ENCODE measurements at places on chromosomes 7 and 10. TPM values are rescaled to one million over a fixed set of nuclear protein-coding genes. Genes with fewer than 3 reads are reported as not detected.

Gene DENND2A
- total RNA-seq = 14.9 TPM

Gene PIK3CG
- total RNA-seq = 5.3 TPM

Gene GPR15LG
- total RNA-seq = 29.2 TPM

Gene CYP2W1
- total RNA-seq = 0.44 TPM

Gene AGR3
- 8.7 TPM for total RNA-seq

Gene OTUD1
- 10.6 TPM for total RNA-seq

Gene CXCL12
- total RNA-seq = 73.1 TPM

Gene LLCFC1
- not detected for total RNA-seq

Gene NPFFR1
- 0.05 TPM for total RNA-seq

Gene MMP21
- not detected for total RNA-seq

Gene PRPS1L1
- total RNA-seq = not detected

Gene ADRA2A
- total RNA-seq = 7.2 TPM

DNA sequence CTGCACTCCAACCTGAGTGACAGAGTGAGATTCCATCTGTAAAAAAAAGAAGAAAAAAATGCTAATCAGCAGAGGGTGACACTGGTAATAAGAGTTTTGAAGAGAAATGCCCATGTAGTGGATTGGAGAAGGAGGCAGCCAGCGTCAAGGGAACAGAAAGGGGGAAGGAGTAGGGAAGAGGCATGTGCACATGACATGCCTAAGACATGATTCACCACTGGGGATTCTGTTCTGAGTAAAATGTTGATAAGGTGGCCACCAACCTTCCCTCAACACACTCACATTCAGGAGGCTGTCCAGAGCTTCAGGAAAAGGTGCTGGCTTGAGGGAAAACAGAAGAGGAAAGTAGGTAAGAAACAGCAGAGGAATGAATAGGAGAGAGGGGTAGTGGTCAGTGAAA is 39.9 kb downstream of the AKR1D1 start:
- no peak for DNase-seq

- peak; percentile 74 for DNase-seq
Observed at GRCh38 chr10:79446758-79447084, 1.3 kb upstream of the ZCCHC24 start.

- no peak for DNase-seq
Observed at GRCh38 chr10:111139567-111139966, 62.7 kb downstream of the ADRA2A start.

DNA sequence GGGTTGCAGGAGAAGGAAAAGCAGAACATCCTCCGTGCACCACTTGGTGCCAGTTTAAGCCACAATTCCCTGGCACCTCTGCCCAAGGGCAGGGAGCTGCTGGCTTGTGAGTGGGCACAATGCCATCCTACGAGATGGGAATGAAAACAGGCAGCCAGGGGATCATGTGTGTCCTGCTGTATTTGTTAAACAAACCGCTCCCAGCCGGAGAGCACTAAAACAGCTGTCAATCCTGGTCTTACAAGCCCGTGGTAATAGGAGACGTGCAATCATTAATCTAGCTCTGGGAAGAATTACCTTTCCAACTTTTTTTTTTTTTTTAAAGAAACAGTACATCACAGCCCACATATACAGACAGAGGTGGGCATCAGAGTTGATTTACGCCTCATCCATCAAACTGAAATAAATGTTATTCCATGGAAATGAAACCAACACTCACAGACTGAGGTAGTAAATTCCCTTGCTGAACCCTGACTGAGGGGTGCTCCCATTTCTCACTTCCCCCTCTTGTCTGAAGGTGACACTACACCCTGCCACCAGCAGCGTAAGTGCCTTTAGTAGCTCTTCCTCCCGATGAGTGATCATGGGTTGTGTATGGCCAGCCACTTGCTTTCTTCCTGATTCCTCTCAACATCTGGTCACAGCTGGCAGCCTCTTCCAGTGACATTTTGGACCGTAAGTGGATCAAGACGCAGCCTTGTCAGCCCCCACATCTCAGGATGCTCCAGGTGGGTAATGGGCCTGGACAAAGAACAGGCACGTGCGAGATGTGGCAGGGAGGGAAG is 143.8 kb downstream of the TEX36 start:
- DNase-seq = no peak

- peak; percentile 37 for DNase-seq
Observed at GRCh38 chr10:127887541-127888415, 5.0 kb downstream of the CLRN3 start.

GRCh38 chr7:25405736-25406135 is 177.4 kb upstream of the NPVF start:
- DNase-seq = peak; percentile 69

GRCh38 chr10:8066124-8066523 is 11.6 kb downstream of the GATA3 start:
- DNase-seq = no peak

DNA sequence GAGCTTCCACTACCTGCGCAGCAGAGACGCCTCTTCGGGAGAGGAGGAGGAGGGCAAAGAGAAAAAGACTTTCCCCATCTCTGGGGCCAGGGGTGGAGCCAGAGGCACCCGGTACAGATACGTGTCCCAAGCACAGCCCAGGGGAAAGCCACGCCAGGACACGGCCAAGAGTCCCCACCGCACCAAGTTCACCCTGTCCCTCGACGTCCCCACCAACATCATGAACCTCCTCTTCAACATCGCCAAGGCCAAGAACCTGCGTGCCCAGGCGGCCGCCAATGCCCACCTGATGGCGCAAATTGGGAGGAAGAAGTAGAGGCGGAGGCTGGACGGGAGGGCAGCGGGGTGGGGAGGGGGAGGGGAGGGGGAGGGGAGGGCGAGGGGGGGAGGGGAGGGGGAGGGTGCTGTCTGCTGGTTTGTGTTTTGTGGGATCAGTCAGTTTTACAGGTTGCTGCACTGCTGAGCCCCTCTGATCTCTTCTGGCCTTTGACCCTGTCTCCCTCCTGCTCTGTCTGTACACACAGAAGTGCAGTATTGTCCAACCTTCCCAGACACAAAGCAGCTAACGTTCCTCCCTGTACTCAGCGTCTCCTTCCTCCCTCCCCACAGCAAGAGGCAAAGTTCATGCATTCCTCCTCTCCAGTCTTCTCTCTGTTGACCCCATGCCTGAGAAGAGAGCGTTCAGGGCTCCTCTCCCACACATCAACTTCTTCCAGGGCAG is 9.3 kb downstream of the UCN3 start:
- DNase-seq = no peak

GRCh38 chr10:125979976-125980375 is 83.6 kb downstream of the FANK1 start:
- DNase-seq = no peak

DNA sequence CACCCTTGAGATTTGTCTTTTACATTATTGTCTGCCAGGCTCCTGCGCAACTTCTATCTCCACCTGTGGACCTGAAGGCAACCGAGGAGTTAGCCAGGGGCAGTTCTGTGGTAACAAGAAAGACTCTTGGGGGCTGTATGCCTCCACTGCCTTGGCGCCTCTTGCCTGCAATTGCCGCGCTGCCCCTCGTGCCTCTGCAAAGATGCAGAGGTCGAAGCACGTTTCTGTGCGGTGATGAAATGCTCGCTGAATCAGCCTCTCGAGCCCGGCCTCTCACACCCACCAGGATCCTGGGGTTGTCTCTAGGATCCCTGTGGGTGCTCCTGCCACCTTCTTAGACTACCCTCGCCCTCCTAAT is 486 bp upstream of the LHFPL3 start:
- DNase-seq = no peak

DNA sequence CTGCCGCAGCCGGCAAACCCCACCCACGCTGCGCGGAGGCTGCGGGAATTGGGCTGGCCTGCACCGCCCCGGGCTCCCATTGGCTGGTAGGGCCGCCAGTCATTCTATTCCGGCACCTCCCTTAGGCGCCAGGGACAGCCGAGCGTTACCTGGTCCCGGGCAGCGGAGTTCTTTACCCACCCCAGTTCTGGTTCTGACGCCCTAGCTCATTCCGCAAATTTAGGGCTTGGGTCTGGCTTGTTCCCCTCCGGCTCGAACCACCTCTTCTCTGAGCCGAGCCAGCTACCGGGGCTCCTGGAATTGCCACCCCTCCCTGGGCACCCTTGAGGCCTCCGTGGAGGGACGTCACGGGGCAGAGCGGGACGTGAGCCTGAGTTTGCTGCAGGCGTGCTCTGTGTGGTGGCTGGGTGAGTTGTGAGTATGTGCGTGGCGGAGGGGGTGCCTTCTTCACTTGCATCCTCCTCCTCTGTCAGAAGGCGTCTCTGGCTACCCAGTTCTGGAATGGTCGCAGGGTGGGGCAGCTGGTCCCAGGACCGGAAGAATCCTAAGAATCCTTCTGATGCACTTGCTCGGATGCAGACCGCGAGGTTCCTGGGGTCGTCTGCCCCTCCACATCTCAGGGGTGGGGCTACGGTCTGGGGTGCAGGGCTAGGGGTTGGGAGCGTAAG is at the start of the genes PDZD7 and SFXN3:
PDZD7 (minus strand) TSS at position 2 of the 668 bp plus-strand sequence. CDS start 910 bp downstream, outside the sequence.
SFXN3 (plus strand) TSS at position 107 of the 668 bp plus-strand sequence. CDS start 3,461 bp downstream, outside the sequence.
- DNase-seq = peak; percentile 96

DNA sequence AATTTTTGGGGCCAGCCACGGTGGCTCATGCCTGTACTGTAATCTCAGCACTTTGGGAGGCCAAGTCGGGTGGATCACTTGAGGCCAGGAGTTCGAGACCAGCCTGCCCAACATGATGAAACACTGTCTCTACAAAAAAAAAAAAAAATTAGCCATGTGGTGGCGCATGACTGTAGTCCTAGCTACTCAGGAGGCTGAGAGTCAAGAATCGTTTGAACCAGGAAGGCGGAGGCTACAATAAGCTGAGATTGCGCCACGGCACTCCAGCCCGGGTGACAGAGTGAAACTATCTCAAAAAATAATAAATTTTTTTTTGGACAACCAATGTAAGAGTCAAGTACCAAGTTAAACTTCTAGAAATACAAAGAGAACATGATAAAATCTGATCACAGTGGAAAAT is 164.6 kb downstream of the AVL9 start:
- DNase-seq = no peak

DNA sequence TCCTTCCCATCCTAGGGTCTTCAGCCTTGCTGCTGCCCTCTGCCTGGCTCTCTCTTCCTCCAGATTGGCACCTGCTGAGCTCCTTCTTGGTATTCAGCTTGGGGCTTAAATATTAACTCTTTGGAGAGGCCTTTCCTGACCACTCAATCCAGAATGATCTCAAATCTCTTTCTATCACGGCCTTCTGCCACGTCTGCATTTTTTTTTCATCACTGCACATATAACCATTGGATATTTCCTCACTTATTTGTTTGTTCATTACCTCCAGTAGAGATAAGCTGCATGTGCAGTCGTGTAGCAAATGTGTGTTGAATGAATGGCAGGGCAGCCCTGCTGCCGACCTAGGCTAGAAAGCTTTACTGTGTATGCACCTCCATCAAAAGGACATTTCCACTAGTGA is 51.6 kb upstream of the MPP7 start:
- DNase-seq = no peak

- DNase-seq = no peak
Observed at GRCh38 chr10:21964983-21965665, 38.4 kb downstream of the DNAJC1 start.

- no peak for DNase-seq
Observed at GRCh38 chr7:129465080-129465479, 30.8 kb downstream of the STRIP2 start.

DNA sequence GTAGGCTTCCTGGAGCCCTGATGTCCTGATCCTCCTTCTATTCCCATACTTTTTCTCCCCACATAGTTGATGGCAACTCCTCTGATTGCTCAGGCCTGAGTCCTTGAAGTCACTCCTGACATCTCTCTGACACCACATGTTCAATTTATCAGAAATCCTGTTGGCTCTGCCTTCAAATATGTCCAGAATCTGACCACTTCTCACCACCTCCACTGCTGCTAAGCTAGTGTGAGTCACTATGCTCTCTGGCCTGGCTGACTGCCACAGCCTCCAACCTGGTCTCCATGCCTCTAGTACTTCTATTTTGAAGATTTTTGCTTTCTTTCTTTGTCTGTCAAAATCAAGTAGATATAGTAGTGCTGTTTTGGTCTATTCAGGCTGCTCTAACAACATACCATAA is 53.0 kb downstream of the TMEM229A start:
- no peak for DNase-seq

DNA sequence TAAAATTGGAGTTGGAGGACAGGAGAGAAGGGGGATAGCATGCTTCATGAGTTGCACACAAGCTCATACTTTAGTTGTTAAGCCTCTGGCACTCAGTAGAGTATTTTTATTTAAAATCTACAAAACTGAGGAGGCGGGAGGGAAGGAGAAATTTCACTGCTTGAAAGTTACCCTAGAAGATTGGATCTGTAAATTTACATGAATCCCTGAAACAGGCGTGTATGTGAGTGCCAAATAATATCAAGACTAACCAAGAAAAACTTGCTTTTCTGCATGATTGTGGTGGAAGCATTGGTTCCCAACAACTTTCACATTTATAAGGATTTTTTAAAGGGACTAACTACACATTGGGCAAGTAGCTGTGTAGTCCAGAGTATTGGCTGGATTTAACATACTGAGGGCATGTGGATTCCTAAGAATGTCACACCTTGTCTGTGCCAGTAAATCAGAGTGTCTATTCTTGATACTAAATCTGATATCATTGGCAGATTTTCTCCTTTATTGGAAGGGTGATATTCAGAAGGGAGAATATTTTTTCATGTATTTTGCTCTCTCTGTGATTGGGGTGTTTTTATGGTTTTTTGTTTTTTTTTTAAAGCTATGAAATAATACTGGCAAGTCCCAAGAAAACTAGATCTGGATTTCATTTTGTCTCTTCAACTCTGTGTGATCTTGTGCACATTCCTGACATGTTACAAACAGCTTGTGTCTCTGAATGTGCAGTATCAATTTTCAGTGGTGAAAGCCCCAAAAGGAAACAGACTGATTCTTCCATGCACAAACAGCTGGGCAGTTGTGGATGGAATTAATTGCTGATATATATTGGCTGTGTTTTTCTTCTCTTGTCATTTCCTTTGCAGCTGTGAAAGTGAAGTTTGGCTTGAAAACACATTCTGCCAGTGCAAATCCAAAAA is 67.2 kb downstream of the ADD3 start:
- DNase-seq = no peak

DNA sequence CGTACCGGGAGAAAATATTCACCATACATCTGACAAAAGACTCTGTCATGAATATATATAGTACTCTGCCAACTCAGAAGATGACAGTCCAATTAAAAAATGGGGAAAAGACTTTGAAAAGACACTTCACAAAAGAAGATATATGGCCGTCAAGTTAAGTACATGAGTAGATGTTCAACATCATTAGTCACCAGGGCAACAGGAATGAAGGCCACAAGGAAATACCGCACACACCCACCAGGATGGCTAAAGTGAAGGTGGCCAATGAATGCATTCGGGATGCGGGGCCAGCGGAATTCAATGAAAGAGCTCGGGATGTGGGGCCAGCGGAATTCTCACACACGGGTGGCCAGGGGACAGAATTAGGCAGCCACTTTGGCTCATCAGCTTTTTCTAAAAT is 42.2 kb downstream of the MAD1L1 start:
- DNase-seq = no peak

- DNase-seq = no peak
Observed at GRCh38 chr7:157679607-157680006, 342.8 kb downstream of the DNAJB6 start.
